ENCODE measurements at places on chromosomes 5 and 9.
A peak's percentile ranks its signal among the peaks of the same experiment; 100 is the strongest.

DNA sequence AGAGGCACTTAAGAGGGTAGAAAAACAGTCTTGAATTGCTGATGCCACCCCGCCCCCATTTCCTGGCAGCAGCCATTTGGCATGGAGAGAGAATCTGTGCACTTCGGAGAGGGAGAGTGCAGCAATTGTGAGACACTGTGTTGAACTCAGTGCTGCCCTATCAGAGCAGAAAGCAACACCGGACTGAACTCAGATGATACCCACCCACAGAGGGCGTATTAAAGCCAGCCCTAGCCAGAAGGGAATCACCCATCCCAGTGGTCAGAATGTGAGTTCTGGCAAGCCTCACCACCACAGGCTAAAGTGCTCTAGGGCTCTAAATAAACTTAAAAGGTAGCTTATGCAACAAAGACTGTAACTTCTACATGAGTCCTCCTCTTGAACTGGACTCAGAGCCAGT is 88.4 kb upstream of the RGS7BP start:
- DNase-seq, result no peak

- DNase-seq, result peak; percentile 95
These were observed 5.9 kb downstream of the CYFIP2 start for GRCh38 chr5:157271740-157272271.

DNA sequence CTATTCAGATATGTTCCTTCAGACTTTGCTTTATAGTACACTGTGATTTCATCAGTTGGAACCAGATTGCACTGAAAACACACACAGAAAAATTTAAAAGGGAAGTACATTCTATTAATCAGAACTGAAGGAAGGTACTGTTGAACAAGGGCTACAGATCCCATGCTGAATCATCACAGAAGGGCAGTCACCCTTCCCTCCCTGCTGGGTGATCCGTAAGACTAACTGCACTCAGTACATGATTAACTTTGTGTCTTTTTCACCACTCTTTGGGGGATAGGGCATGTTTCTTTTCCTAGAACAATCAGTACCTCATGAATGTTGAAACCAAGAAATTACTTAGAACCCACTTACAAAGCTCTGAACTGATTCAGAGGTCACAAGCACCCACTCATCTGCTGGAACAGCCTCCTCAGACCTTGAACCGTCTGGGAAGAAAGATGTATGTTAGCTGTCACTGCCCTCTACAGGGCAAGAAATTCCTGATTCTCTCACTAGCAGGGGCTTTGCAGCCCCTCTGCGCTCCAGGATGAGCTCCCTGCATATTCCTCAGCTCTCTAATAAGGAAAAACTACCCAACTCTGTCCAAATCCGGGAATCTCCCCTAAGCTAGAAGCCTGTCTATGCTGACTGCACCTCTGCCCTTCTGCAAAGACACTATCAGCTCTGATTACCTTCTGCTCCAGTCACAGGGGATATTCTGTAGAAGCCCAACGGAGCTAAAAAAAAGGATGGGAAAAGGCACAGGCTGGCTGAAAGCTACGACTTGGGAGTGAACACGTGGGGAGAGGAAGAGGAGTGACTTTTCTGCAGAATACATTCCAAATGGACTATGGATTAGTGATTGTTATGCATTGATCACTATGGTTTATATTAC is 51.0 kb downstream of the IARS1 start:
- DNase-seq, result no peak

- no peak for DNase-seq
These were observed 77.7 kb downstream of the MEF2C start for GRCh38 chr5:88805151-88805784.

DNA sequence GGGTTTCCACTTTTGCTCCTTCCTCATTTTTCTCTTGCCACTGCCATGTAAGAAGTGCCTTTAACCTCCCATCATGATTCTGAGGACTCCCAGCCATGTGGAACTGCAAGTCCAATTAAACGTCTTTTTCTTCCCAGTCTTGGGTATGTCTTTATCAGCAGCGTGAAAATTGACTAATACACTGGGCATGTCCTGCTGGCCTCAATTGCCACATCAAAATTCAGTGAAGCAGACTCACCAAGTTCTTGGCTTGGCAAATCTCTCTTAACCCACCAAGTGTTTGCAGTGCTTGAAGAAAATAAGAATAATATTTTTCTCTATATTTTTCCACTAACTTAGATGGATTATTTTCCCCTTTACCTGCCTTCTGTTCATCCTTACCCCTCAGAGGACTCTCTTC is 212.0 kb downstream of the BRINP1 start:
- DNase-seq, result no peak

GRCh38 chr5:157842787-157843186 is 16.2 kb downstream of the CLINT1 start:
- DNase-seq, result no peak

- DNase-seq, result no peak
These were observed 147.7 kb upstream of the SLC1A3 start for GRCh38 chr5:36458746-36459145.

DNA sequence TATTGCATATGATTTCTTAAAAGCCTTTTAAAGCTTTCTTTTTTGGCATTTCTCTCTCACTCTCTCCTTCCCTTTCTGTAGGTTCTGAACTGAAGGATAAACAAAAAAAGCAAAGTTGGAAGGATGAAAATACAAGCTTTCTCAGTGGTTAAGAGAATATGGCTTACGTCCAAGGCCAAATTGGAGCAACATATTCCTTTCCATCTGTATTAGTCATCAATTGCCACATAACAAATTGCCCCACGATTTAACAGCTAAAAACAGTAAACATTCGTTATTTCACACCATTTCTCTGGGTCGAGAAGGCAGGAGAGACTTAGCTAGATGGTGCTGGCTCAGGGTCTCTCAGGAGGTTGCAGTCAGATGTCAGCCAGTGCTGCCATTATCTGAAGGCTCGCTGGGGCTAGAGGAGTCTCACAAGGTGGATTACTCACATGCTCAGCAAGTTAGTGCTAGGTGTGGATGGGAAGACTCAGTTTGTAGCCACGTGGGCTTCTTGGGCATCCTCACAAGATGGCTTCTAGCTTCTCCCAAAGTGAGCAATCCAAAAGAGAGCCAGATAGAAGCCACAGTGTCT is 2.0 kb upstream of the ROR2 start:
- no peak for DNase-seq

- no peak for DNase-seq
These were observed 31.6 kb upstream of the GARNL3 start for GRCh38 chr9:127232833-127233549.

DNA sequence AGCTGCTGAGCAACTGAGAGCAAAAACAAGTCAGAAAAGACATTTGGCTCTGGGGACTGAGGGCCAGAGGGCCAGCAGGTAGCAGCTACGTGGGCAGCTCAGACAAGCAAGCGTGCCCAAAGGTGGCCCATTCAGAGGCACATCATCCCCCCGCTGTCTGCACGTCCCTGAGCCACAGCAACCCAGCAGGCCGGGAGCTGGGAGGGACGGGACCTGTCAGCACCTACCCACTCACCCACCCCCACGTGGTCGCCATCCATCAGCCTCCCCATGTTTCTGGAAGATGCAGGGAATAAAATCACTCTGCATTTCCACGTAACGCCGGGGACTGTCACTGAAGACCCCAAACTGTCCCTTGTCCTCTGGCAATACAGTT is 167.8 kb downstream of the COL23A1 start:
- no peak for DNase-seq

- DNase-seq, result no peak
These were observed 54.2 kb downstream of the ELAVL2 start for GRCh38 chr9:23771746-23772384.

DNA sequence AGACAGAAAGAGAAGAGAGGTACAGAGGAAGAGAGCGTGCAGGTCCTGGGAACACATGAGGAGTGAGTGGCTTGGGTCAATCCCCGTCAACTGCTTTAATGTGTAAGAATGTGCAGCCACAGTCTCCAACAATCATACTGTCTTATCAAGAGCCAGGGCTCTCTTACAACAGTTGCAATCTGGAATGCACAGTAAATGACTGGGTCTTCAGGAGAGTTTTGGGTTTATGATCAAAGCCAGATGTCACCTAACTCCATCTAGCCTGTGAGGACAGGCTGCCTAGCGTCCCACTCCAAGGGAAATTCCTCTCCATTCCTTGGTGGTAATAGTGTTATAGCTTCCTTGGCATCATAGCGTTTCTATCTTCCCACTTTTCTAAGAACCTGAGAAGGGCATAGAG is 75.0 kb upstream of the TRIO start:
- no peak for DNase-seq

DNA sequence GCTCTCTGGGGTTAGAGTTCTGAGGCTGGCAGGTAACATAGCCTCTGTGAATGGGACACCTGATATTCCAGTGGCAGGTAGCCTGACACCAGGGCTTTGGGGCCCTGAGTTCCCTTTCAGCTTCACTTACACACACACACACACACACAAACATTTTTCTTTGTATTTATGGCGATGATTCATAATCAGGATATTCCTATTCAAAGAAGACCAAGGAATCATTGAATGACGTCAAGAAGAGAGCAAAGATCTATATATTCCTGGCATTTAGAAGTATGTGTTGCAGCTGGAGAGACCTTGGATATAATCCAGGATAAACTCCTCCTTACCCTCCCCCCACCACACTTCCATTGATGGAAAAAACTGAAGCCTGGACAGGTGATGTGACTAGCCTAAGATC is 7.9 kb upstream of the ENTREP1 start:
- no peak for DNase-seq

DNA sequence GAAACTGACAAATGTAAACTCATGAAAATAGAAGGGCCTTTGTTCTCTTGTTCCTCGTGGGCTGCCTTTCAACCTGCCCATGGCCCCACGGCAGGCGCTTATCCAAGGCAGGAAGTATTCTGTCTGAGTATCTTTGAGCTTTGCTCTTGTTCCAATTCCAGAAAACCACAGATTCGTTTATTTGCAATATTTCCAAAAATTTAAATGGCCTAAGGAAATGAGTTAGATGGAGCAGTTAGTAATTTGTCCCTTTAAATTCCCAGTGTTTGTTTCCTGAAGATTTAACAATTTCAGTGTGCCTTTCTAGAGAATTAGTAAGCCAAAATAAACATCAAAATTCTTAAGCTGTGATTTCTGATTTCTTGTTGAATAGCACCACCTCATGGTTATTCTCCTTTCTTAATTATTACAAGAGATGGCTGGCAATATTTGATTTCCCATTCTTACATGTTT is 299.4 kb upstream of the RASA1 start:
- peak; percentile 18 for DNase-seq

GRCh38 chr5:91339063-91339705 is 43.9 kb downstream of the ARRDC3 start:
- no peak for DNase-seq

- peak; percentile 44 for DNase-seq
These were observed 12.4 kb downstream of the POLK start for GRCh38 chr5:75524071-75524470.

GRCh38 chr5:142825378-142826089 is 55.4 kb downstream of the ARHGAP26 start:
- no peak for DNase-seq

GRCh38 chr5:42274913-42275312 is 148.3 kb upstream of the GHR start:
- no peak for DNase-seq

- DNase-seq, result no peak
These were observed 149.9 kb upstream of the PRR16 start for GRCh38 chr5:120314191-120314590.

GRCh38 chr9:70043689-70044489 is at the start of gene MAMDC2:
Gene MAMDC2, plus strand, starts transcription at chr9:70043848. Its CDS starts 350 bp downstream, at chr9:70044198.
- DNase-seq, result no peak

- DNase-seq, result peak; percentile 13
These were observed 205.6 kb upstream of the DMRTA1 start for GRCh38 chr9:22241024-22241423.

- no peak for DNase-seq
These were observed 20.8 kb downstream of the FGD3 start for GRCh38 chr9:92968081-92968480.
